ENCODE measurements at places on chromosomes 12 and 14.

GRCh38 chr12:128637642-128638606, 185.8 kb downstream of the SLC15A4 start:
- no peak for DNase-seq

DNA sequence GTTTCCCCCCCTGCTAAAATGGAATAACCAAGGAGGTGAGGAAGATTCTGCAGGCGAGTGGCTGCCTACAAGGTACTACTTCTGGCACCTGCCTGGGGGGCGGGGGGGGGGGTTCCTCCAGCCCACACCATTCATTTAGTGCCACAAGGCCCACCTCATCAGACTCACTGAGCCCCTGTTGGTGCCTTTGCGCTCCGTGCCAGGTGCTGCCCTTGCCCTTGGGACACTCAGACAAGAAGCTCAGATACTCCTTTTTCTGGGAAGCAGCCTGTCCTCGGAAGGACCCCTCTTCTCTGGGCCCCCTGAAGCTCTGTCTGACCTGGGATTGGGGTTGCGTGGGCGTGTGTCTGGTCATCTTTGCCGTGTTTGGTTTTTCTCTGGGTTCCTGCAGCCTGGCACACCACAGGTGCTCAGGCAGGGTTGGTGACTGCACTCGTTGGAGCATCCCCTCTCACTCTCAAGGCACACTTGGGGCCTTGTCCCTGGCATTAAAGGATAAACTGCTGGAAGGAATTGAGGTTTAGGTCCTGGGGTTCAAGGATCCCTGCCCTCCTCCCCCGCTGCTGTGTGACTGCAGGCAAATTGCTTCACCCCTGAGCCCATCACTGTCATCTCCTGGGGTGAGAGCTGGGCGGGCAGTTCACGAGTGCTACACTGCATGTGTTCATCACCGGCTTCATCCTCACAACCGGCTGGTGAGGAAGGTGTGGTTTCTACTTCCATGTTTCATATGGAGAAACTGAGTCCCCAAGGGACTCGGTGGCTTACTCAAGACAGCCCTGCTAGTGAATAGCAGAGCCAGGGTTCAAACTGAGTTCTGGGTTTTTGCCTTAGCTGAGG, 16.9 kb downstream of the FAM222A start:
- no peak for DNase-seq

DNA sequence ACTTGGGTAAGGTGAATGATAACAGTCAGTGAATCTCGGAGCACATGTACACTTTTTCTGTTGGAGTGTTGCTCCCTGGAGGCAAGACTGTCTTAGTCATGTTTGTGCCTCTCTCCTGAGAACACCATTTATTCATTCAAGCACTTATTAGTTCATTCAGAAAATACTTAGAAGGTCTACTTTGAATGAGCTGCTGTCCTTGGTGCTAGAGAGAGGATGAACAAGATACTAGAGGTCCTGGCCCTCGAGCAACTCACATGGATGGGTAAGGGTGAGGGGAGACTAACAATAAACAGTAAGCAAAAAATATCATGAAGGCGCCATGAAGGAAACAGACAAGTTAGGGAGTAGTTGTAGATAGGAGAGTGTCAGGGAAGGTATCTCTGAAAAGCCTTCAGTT, 17.1 kb upstream of the SAMD4A start:
- DNase-seq = no peak

- DNase-seq = no peak
Measured at GRCh38 chr14:20332431-20332787, 670 bp downstream of the CCNB1IP1 start.

DNA sequence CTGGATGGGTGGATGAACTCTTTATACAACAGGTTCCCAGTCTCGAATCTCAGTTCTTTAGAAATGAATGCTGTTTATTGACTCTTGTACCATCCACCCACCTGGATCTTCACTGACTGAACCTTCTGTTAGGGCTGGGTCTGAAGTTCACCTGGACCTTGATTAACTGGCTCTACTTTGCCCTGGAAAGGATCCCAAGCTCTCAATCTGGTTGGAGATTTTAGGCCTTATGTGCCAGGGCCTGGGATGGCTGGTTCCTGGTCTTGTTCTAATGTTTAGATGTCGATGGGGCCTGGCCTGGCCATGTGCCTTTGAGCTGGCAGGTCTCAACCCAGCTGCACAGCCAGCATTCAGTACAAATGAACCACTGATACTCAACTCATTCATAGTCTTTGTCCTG, 76.5 kb upstream of the MED13L start:
- DNase-seq = no peak

DNA sequence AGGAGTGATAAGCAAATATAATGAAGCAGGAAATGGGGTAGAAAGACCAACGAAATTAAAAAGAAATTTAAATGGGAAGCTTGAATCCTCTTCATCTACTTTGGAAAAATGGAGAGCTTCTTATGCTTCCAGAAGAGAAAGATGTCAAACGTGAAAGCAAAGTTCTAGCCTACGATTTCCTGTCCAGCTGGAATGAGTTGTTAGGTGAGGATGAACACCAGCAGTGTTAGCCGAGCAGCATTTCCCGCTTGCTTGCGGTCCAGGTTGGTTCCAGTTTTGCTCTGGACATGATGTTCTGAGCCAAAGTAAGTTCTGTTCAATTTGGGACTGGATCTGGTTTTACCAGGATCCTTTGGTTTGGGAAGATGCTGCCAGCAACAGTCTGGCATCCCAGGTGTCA, 78.9 kb downstream of the DACT1 start:
- no peak for DNase-seq

GRCh38 chr14:72513965-72514659, 379.8 kb downstream of the DPF3 start:
- no peak for DNase-seq

DNA sequence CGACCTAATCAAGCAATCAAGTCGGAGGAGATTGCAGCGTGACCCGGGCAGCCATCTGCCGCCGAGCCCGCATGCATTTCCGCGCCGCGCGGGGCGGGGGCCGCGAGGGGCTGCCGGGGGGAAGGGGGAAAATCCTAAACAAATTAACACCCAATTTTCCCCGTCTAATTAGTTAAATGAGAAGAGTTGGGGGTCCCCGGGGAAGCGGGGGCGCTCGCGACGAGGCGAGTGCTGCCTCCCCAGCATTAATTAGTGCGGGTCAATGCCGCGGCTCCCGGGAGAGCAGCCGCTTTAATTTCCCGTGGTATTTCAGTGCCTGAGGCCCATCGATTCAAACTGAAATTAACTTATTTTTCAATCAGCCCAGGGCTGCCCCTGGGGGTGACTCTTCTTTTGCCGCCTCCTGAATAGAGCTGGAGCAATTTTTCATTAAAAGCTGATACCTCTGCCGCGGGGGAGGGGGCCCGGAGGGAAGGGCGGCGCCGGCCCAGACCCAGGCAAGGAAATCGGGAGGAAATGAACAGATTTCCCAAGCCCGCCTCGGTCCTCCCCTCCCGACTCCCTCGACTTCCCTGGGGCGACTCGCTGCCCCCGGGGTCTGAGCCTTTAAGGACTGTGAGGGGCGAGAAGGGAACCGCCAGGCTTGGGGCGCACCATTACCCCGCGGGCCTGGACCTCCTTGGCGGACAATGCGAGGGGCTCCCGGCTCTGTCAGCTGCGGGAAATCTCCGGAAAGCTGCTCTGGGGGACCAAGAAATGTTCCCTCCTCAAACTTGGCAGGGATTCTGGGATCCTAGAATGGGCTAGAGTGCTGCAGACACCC, 18.9 kb downstream of the VSX2 start:
- DNase-seq = no peak

- no peak for DNase-seq
Measured at GRCh38 chr14:81247271-81247766, 26.6 kb upstream of the GTF2A1 start.

DNA sequence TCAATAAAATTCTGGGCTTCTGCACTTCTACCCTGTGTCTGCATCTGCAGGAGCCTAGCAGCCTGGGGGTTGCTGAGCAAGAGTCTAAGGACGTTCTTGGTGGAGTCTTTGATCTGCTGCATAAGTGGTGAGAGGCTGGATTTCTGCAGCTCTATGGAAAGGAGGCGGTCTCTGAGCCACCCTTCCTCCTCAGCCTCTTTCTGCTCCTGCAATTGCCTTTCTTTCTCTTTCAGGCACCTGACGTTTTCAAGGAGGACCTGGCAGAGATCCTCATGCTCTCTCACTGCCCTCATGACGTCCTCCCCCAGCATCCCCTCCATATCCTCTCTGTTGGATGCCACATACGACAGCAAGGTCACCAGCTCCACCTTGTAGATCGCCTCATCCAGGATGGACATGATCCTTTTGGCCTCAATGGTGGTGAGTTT, 13.6 kb upstream of the TPCN1 start:
- no peak for DNase-seq

DNA sequence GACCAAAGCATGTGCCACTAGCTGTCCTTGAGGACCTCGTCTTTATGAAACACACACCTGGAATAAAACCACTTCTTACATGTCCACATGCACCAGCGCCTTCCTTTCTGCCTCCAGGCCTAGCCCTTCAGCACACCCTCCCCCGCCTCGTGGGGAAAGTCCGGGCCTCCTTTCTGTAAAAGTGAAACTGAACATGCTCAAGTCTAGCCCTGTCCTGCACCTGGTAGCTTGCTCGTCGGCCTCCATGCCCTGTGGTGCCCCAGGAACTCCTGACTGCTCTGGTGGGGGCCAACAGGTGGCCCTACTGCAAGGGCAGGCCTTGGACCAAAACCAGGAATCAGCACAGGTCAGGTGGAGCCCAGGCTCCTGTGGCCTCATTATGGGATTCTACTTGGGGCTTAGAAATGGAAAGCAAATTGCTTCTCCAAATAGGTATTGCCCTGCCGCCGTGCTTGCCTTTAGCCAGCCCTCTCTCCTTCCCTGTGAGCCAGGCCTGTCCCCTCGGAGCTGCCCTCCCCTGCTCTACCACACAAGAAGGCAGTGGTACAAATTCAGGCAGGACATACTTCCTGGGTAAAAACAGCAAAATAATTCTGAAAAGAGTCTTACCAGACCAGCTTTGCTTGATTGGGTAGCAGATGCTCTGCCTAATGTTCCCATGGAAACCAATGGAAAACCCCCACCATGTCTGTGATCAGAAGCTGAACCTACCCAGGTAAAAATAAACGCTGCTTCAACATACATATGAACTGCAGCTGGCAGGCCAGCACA, 43.5 kb downstream of the ERH start:
- peak; percentile 41 for DNase-seq

GRCh38 chr14:88518592-88519512, 36.0 kb downstream of the PTPN21 start:
- DNase-seq = no peak

- DNase-seq = no peak
Measured at GRCh38 chr12:54723379-54724256, 75.5 kb upstream of the DCD start.

DNA sequence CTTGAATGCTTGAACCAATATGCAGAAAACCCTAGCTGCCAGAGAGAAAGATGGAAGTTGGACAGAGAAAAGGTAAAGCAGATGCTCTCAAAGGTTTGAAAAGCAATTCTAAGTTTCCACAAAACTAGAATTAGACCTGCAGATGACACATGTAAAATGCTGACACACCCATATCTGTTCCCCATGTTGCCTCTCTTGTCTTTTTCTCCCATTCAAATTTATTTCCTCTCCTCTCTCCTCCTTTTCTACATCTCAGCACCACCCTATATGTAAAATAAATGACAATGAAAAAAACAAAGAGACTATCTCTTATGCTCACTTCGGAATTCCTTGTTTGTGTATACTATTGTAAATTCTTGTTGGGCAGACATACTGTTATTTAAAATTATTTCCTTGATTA, 75.5 kb upstream of the PLEKHA5 start:
- DNase-seq = no peak

- DNase-seq = no peak
Measured at GRCh38 chr14:34843011-34843554, 32.1 kb downstream of the BAZ1A start.

- DNase-seq = no peak
Measured at GRCh38 chr12:40209886-40210285, 14.9 kb upstream of the LRRK2 start.

GRCh38 chr14:54564071-54564867, 2.7 kb upstream of the SAMD4A start:
- DNase-seq = no peak

DNA sequence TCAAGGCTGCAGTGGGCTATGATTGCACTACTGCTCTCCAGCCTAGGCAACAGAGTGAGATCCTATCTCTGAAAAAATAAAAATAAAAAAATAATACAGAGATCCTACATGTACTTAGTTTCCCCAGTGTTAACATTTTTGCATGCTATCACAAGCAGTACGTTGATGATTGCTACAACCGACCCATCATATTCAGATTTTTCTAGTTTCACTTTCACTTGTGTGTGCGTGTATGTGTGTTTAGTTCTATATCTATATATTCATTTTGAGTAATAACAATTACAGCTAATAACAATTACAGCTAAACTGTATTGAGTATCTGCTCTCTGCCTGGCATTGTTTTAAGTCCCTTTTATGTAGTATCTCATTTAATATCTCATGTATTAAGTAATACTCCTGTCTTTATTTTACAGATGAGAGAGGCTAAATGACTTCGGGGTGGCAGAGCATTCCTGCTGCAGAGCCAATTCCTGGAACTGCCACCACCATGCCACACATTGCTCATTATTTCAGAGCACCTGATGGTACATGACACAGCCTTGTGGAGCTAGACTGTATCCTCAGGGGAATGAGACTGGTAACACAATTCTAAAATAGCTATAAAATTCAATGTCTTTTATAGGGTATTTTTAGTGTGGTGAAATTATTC, 153.1 kb downstream of the BCAT1 start:
- no peak for DNase-seq

DNA sequence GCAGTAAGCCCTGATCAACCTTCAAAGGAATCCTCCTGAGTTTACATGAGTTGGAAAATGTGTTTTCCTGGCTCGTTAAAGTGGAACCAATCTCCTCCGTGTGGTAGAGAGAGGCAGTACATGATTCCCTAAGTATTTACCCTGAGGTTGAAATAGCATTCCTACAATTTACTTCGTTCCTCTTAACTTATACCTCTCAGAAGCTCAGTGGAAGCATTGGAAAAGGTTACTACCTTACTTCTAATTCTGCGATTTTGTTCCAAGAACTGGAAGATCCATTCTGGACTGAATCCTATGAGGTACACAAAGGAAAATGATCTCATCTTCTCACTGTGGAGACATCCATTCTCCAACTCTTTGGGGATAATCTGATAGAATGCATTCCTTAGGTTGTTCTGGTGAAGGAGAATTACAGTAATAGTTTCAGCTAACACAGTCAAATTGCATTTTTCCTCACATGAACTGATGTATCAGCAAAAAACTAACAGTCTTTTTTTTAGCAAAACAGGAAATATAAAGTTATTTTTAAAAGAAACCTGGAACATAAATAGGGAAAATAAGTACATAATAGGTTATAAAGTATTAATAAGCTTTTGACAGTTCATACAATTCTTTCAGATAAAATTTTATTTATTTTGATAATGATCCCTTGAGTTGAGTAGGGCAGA, 475.6 kb downstream of the PDZRN4 start:
- DNase-seq = no peak

GRCh38 chr12:56631790-56632700, 1.9 kb upstream of the BAZ2A start:
- DNase-seq = no peak
